ENCODE measurements at places on chromosomes 11 and 22.

DNA sequence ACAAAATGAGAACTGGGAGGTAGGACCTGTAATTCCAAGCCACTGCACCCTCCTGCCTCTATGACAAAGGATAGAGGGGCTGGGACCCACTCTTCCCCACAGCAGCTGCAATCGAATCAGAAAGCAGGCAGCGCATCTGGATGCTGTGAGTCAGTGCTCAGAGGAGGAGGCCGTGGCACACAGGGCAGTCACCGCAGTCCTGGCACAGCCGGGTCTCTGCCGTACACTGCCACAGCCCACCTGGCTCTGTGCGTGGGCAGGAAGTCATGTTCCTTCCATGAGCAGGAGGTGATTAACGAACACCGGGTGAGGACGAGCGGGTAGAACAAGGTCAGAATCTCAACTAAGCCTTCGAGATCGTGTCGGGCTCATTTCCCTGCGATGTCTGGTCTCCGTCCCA lies 30.2 kb upstream of the PPFIA1 start:
- DNase-seq = no peak

GRCh38 chr11:64583296-64584262 lies 7.4 kb upstream of the SLC22A12 start:
- no peak for DNase-seq

DNA sequence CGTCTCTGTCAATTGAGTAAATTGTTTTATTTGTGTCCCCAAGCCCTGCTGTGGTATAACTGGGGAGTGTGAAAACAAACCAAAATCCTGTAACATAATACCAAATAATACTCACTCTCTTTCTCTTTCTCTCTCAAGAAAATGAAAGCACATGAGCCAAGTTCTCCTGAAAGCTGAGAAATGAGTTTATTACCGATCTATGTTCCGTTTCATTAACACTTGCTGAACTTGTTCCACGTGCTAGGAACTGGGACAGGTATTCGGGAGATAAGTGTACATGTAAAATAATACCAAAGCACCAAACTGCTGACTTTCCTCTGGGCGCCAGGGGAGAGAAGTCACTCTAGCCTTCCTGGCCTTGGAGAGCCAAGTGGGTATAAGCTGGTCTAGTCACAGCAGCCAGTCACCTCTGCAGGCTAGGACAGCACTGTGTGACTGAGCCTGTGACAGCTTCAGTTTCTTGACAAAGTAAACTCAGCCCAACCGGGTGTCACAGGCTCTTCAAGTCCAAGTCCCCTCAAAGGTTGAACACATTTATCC lies 23.1 kb downstream of the CD6 start:
- no peak for DNase-seq

- DNase-seq = no peak
These were observed 12.9 kb upstream of the LIMK2 start for GRCh38 chr22:31199187-31199586.

- DNase-seq = no peak
These were observed 168.8 kb downstream of the RCN1 start for GRCh38 chr11:32259641-32260081.

DNA sequence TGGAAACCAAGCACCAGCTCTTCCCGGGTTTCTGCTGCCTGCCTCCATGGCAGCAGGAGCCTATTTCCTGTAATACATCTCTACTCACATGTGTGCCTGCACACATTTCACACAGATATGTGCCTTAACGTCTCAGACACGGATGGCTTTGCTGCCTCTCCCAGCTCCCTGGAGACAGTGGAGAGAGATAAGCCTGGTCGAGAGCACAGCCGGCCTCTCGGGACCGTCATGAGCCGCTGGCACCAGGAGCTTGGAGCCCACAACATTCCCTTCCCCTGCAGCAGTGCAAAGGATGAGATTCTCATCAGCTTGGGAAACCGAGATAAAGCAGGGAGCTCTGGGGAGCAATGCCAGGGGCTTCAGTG lies 587.7 kb downstream of the BRD1 start:
- DNase-seq = no peak

DNA sequence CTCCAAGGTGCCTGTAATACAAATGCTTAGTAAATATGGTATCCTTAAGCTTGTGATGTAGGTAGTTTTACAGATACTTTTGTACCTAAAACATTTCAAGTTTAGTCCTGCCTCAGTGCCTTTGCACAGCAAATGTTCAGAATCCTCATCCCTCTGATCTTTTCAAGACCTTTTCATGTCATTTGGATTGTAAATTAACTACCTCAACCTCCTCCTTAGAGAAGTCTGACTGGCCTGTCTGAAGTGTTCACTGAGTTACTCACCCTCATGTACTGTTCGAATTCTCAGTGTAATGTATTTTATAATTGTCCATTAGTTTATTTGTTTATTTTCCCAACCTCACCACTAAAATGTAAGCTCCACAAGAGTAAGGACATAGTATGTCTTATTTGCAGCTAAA lies 147.5 kb downstream of the ELP4 start:
- no peak for DNase-seq

DNA sequence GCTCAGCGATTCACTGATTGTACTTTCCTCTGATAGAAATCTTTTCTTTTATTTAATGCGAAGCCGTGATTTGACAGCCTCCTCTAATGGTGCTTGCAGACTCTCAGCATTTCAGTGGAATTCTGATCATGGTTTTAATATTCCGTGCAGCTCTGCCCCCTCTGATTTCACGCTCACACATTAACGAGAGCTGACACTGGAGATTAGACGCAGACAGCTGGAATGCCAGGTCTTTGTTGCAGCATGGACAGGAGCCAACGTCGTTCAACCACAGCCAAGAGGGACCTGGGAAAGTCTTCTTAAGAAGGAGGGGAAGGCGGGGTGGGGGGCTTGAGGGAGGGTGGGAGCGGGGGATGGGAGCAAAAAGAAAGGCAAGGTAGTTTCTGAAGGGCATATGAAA lies 186.4 kb downstream of the BLID start:
- no peak for DNase-seq

DNA sequence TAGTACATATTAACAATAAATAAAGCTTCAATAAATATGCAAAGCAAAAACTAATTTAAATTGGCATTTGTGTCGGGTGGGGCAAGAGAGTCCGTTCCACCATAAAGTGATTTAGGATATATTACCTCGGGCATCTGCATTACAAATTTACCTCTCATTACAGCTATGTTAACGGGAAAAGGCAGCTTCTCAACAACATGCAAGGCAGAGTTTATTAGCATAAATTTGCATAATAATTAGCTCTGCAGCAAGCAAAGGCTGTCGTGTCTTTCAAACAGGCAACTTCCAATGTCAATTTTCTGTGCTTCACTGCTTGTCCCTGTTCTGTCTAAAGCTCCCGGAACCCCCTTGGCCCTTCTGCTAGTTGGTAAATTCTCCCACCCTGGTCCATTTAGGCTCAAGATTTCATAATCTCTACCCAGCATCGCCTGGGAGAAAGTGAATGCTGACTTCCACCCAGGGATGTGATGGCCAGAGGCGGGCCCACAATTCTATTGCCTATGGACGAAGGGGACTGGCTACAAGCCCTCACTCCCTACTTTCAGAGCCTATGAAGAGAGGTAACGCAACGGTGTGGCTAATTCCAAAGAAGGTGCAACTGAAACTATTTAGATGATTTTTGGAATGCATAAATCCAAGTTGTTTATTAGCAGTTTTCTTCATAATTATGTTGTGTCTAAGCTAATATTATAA lies 462.1 kb downstream of the OPCML start:
- DNase-seq = no peak

DNA sequence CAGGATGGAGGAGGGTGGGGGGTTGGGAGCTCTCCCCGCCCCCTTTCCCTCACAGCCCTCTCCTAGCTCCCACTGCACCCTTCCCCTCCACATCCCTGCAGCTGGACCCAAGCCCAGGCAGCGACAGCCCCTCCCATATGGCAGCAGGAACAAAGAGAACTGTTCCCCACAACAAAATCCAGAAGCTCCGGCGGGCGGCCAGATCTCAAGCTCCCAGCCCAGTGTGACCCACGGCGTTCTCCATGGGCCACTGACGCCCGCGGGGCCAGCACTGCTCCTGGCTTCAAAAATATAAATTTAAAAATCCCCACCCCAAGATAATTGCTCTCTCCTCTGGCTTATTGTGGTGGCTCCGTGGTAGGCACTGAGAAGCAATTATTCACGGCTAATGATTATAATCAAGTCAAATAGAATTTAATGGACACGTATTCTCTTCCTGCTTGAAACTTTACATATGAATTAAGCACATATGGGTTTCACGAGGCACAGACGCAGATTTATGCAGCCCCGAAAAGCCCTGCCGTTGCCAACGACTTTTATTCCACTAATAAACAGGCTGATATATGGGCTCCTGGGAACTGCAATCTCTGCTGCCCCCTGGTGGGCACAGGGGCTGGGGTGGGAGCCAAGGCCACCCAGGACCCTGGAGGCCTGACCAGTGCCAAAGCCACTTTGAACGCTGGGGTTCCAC lies 17.5 kb downstream of the MACROD1 start:
- no peak for DNase-seq

DNA sequence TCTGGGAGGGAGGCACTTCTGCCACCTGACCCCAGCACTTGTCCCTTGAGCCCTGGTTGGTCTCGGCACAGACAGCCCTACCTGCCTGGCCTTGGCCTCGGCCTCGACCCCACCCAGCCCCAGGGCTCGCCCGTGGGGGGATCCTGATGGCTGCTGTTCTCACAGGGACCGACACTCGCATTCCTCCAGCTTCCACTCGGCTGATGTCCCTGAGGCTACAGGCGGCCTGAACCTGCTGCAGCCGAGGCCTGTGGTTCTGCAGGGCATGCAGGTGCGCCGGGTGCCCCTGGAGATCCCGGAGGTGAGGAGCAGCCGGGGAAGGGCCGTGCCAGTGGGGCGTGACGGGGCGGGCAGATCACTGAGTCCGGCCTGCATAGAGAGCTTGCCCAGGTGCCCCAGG lies 5.1 kb downstream of the PCNX3 start:
- DNase-seq = no peak

DNA sequence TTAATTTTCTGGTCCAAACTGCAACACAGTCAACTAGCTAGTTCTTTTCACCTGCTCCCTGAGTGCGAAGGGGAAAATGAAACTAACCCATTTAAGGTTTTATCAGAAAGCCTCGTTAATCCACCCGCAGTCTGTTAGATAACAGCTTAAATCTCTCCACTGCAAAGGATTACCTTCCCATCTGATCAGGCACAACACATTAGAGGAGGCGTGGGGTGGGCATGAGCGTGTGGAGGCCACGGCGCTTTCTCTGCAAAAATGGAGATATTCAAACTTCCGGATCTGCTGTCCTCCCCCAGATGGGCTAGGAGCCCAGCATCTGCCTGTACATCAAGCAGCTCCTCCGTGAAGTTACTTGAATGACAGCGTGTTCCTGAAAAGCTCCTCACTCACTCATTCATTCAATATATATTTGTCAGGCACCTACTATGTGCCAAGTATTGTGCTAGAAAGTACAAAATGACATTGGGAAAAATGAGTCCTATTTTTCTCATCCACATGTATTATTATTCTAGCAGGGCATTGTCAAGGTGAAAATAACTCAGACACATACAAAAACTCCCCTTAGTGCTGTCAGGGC lies 13.5 kb upstream of the ANKK1 start:
- peak; percentile 3 for DNase-seq

Measured in CMK (cell line).